ENCODE measurements at places on chromosomes 7 and 10. TPM values are rescaled to one million over a fixed set of nuclear protein-coding genes. Genes with fewer than 3 reads are reported as not detected.
A peak's percentile ranks its signal among the peaks of the same experiment; 100 is the strongest.

DNA sequence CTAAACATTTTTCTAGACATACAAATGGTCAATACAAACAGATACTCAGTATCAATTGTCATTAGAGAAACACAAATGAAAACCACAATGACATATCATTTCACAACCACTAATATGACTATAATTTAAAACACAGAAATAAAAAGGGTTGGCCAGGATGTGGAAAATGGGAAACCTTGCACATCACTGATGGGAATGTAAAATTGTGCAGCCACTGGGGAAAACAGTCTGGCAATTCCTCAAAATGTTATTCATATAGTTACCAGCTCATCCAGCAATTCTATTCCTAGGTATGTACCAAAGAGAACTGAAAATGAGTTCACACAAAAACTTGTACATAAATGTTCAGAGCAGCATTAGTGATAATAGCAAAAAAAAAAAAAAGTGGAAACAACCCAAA lies 106.1 kb upstream of the LRRTM3 start:
- no peak for DNase-seq

GRCh38 chr7:42456267-42456666 lies 219.3 kb upstream of the GLI3 start:
- no peak for DNase-seq

GRCh38 chr7:149625340-149625946 lies 127.8 kb upstream of the ZNF746 start:
- peak; percentile 39 for DNase-seq

DNA sequence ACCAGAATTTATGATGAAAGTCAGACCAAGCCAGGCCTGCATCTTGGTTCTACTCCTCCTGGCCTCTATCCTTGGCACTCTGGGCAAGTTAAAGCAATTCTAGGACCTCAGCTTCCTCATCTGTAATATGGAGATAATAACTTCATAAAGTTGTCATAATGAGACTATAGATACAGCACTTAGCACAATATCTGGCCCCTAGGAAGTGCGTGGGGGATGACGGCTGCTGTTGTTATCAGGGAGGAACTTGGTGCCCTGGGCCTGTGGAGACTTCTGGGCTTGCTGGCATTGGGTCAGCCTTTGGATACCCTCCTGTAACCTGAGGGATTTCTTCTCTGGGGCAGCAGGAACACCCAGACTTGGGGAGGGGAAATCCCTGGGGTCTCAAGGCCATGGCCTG lies 27.6 kb downstream of the PFKFB3 start:
- DNase-seq, result no peak

LRRC4 gene
- polyA plus RNA-seq, result 2.7 TPM

PDLIM1 gene
- polyA plus RNA-seq, result 4.8 TPM

CABCOCO1 gene
- polyA plus RNA-seq, result not detected

SPDYE2B gene
- not detected for polyA plus RNA-seq

GRCh38 chr10:22712956-22713852 lies 1.2 kb downstream of the PIP4K2A start:
- no peak for DNase-seq

GRCh38 chr7:106065575-106066500 lies 46.3 kb downstream of the SYPL1 start:
- DNase-seq, result no peak

DNA sequence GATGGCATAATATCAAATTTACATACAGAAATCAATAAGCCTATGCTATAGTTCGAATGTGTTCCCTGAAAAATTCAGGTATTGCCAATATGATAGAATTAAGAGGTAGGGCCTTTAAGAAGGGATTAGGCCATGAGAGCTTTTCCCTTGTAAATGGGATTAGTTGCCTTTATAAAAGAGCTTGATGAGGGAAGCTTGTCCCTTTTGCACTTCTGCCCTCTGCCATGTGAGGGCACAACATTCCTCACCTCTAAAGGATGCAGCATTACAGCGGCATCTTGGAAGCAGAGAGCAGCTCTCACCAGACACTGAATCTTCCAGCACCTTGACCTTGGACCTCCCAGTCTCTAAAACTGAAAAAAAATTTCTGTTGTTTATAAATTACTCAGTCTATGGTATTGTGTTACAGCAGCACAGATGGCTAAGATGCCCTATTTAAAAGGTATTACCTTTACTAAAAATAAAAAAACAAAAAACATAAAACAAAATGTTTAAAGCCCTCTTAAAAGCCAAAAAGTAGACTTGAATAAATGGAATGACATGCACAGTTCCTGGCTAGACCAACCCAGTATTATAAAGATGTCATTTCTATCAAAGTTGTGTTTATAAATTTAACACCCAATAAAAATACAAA lies 909.6 kb downstream of the REEP3 start:
- DNase-seq, result no peak
